Left kidney (tissue), 8 donors: ENCODE measurements at places on chromosomes 1 and 21. TPM values are rescaled to one million over a fixed set of nuclear protein-coding genes. Genes with fewer than 3 reads are reported as not detected.

DNA sequence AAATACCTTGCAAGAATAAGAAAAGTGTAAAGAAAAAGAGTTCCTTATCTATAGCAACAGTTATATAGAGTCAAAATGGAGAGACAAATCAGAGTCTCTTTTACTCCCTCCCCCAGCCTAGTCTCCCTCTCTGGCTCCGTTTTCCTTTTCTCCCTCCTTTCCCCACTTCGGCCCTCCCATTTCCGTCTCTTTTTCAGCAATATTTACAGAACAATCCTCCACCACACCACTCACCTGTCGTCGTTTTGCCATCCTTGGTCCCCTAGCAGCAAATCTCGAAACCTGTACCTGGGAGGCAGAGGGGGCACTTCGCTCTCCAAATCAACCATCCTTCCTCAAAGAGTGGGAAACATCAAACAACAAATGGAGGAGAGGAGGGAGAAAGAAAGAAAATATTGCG is 259 bp downstream of the KCNT2 start:
- no peak for DNase-seq

The CD48 gene
- polyA plus RNA-seq, result 0.80 TPM

DNA sequence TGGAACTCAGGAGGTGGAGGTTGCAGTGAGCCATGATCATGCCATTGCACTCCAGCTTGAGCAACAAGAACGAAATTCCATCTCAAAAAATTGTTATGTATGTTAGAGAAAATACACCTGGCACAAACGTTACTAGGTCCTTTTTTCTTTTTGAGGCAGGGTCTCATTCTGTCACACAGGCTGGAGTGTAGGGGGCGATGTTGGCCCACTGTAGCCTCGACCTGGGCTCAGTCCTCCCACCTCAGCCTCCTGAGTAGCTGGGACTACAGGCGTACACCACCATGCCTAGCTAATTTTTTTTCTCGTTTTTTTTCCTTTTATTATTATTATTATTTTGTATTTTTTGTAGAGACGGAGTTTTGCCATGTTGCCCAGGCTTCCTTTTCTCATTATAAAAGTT is 4.4 kb downstream of the HAX1 start:
- no peak for DNase-seq

GRCh38 chr1:91515994-91516393 is 15.3 kb downstream of the CDC7 start:
- DNase-seq, result no peak

DNA sequence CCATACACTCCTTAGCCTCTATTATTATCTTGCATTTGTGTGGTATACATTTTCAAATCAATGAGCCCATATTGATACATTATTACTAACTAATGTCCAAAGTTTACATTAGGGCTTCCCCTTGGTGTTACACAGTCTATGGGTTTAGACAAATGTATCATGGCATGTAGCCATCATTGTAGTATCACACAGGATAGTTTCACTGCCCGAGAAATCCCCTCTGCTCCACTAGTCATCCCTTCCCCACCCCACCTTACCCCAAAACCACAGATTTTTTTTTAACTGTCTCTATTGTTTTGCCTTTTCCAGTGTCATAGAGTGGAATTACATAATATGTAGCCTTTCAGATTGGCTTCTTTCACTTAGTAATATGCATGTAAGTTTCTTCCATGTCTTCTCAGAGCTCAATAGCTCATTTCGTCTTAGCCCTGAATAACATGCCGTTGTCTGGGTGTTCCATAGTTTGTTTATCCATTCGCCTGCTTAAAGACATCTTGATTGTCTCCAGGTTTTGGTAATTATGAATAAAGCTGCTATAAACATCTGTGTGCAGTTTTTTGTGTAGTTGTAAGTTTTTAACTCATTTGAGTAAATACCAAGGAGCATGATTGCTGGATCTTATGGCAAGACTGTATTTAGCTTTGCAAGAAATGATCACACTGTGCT is 86.4 kb upstream of the LYST start:
- no peak for DNase-seq

GRCh38 chr1:176963181-176963580 is 201.3 kb downstream of the ASTN1 start:
- no peak for DNase-seq

DNA sequence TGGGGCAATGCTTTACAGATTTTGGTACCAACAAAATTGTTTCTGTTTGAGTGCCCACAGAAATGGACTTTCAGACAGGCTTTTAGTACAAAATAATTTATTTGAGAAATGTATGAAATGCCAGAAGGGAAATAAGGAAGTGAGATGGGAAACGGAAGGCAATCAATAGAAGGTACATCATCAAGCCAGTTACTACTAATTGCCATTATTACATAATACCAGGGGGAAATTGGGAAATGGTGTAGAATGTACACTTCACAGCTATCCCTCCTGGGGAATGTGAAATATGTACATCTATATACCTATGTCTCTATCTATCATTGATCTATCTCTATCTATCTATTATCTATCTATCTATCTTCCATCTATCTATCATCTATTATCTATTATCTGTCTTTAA is 264.6 kb upstream of the B3GALT2 start:
- no peak for DNase-seq

The LTN1 gene
- 44.0 TPM for polyA plus RNA-seq
